ENCODE measurements at places on chromosomes 7 and 10. TPM values are rescaled to one million over a fixed set of nuclear protein-coding genes. Genes with fewer than 3 reads are reported as not detected.

The DRGX gene
- total RNA-seq: under 0.01 TPM

DNA sequence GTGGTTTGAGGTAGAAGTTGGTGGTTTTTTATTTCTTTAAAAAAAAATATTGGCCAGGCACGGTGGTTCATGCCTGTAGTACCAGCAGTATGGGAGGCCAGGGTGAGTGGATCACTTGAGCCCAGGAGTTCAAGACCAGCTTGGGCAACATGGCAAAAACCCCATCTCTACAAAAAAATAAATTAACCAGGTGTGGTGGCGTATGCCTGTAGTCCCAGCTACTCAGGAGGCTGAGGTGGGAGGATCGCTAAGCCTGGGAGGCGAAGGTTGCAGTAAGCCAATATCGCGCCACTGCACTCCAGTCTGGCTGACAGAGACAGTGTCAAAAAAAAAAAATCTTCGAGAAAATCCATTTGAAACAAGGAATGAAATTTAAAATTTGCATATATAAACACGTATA is 1.1 kb downstream of the IL2RA start:
- no peak for DNase-seq

DNA sequence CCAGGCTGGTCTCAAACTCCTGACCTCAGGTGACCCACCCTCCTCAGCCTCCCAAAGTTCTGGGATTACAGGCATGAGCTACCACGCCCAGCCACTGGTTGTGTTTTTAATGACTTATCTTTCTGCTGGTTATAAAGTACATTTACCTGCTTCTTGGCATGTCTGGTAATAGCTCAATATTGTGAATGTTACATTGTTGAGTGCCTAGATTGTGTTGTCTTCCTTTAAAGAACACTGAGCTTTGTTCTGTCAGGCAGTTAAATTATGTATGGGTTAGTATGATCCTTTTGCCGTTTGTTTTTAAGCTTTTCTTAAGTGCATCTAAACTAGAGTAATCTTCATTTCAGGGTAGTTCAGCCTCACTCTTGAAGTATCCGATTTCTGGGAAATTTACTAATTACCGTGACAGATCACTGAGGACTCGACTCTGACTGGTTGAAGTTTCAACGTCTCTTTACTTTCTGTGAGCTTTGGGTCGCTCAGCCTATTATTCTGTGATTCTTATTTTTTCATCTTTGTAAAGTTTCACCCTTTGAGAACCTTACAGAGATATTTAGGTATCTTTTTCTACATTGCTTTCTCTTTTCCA is 617.4 kb downstream of the SORCS1 start:
- DNase-seq: no peak

GRCh38 chr10:16583382-16583781 is 61.7 kb upstream of the C1QL3 start:
- DNase-seq: no peak

- DNase-seq: no peak
These were observed 36.1 kb downstream of the XPNPEP1 start for GRCh38 chr10:109887243-109887642.

DNA sequence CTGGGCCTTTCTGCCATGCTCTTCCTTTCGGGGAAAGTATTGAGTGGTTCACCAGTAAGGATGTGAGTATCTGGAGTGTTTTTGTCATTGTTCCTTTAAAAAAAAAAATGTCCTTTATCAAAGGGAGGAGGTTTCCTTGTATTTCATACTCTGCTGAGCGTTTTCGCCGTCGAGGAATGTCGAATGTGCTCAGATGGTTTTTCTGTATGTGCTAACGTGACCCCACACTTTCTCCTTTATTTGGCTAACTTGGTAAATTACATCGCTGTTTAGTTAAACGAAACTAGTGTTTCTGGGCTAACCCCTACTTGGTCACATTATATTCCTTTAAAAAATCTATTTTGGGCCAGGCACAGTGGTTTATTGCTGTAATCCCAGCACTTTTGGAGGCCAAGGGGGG is 45.9 kb downstream of the INPP5A start:
- DNase-seq: no peak

DNA sequence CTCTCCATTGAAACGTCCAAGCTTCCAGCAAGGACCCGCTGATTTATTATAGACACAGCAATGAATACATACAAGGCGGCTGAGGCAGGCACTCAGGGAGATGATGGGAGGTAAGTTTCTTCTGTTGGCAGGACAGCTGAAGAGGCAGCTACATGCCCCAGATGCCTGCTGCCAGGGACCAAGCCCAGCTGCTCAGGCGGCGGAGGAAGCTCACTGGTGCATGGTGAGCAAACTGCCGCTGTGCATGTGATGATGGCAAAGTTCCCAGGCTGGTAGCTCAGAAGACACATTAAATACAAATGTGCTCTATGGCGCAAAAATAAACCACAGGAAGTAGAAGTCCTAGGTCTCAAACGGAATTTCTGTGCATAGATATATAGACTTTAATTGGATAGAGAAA is 2.3 kb downstream of the DNTT start:
- peak; percentile 26 for DNase-seq

The GPR15LG gene
- not detected for total RNA-seq

The ARHGAP22 gene
- 45.6 TPM for total RNA-seq

The ANKRD2 gene
- 0.72 TPM for total RNA-seq

The RBP4 gene
- total RNA-seq: 2.1 TPM

DNA sequence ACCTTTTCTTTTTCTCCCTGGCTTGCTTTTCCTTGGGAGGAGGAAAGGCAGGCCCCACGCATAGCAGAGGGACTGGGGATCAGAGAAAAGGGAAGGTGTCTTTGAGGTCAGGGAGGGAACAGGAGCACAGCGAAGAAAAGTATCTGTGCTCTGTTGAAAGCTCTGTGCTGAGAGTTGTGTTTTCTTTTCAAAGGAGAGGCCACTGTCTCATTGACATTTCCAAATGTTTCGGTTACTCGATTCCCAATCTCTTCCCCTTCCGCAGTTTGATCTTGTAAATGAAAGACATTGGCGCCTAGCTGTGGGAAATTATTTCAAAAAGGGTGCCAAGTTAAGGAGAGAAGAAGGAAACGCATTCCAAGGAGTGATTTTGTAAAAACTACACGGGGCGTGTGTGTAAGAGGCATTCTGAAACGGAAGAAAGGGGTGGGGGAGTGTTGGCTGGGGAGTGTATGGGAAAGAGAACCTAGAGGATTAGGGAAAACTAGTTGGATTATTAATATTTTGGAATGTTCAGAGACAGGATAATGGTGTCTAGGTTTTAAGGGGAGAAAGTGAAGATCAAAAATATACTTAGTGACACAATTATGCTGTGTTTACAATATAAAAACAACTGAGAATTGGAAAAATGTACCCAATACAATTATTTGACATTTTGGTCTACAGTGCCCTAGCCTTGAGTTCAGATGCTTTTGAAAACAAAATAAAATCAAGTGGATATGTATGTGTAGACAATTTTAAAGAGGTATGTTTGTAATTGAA is 708 bp downstream of the KLHDC10 start:
- peak; percentile 42 for DNase-seq

The VWDE gene
- under 0.01 TPM for total RNA-seq

The PCDH15 gene
- not detected for total RNA-seq

The CDK13 gene
- 109 TPM for total RNA-seq

DNA sequence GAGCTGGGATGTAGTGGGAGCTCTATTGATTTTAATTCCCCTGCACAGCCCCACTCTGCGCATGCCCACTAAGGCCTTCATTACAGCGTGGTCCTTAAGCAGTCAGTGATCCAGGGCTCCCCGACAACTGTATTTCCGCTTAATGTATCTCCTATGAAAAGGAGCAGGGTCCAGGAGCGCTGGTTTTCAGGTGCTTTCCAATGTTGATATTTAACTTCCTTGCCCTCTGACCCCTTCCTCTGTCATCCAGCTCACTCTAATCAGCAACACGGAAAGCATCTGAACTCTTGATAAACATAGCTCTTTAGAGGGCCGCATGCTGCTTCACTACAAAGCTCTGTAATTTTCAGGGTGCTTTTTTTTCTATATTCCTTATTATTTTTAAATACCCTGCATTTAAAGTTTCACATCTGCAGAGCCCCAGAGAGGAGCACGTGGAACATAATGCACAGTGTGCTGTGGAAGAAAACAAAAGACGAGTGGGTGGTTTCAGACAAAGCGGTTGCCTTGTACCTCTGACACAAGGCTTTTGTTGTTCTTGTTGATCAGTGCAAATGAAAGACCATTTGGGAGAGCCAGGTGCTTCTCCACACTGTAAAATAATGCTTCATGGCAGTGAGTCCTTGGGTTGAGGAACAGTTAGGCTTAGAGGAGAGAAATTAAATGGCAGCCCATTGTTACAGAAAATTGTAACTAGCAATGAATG is 465.9 kb upstream of the CELF2 start:
- no peak for DNase-seq

DNA sequence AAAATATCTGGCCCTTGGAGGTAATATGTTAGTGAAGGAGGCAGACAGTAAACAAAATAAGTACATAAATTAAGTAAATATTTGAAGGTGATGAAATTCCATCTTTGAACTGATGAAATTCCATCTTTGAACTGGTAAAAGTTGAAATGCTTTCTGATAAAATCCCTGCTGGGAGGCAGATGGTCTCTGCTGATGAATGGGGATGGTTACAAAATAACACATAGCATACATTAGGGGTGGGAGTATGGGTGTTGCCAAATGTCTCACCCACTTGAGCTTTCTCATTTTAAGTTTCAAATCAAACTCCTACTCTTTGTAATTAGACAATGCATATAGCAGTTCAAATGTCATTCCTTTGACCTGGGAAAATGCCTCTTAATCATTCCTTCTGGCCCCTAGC is 77.5 kb upstream of the SORCS3 start:
- DNase-seq: no peak

- DNase-seq: no peak
These were observed 20.6 kb downstream of the CUBN start for GRCh38 chr10:17109046-17109445.

The GPRIN2 gene
- total RNA-seq: not detected

DNA sequence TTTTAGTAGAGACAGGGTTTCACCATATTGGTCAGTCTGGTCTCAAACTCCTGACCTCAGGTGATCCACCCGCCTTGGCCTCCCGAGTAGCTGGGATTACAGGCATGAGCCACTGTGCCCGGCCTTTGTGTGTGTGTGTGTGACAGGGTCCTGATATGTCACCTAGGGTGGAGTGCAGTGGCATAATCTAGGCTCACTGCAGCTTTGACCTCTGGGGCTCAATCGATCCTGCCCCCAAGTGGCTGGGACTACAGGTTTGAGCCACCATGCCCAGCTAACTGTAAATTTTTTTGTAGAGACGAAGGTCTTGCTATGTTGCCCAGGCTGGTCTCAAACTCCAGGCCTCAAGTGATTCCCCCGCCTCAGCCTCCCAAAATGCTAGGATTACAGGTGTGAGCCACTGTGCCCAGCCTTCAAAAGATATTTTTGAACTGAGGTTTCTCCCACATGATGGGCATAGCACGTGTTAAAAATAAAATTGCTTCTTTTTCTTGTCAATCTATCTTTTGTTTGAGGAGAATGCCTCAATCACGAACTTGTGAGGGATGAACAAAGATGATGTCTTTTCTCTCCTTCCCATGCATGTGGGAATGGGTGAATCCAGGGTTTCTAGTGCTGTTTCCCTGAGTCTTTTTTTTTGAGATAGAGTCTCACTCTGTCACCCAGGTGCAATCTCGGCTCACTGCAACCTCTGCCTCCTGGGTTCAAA is 30.8 kb upstream of the PSAP start:
- no peak for DNase-seq

The CCL24 gene
- not detected for total RNA-seq

- DNase-seq: peak; percentile 96
These were observed 11.6 kb downstream of the IMPDH1 start for GRCh38 chr7:128398016-128398840.

The DNAH11 gene
- total RNA-seq: under 0.01 TPM

DNA sequence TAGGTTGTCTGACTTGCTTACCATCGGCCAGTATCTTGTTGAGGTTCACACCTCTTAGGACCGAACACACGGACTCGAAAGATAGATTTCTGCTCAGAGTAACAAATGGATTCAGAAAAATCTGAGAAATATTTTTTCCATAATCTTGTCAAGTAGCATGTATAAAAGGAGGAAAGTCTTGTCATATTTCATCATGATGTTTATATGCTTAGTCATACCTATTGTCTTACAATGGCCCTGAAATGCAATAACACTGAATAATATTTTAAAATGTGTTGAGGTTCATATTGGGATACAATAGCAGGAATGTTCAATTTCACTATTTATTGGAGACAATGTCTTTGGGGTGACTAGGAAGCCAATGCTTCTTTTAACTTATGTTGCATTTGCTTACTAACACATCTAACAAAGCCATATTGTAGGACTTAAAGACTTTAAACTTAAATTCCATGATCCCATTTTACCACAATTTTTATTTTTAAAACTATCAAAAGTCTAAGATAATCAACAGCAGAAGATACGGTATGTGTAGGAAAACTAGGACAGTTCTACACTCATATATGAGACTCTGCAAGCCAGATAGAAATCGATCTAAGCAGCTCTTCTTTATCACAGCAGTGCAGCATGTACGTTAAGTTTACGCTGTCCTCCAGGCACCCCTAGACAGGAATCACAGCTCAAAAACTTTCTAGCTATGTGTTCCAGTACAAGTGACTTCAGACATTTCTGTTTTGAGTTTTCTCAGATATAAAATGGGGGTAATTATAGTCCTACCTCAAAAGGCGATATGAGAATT is 135.7 kb upstream of the CAV2 start:
- no peak for DNase-seq

The TSPAN33 gene
- under 0.01 TPM for total RNA-seq

- no peak for DNase-seq
These were observed 186.1 kb upstream of the KAT6B start for GRCh38 chr10:74640134-74640921.

GRCh38 chr10:119755446-119755845 is 29.6 kb downstream of the INPP5F start:
- DNase-seq: peak; percentile 42

DNA sequence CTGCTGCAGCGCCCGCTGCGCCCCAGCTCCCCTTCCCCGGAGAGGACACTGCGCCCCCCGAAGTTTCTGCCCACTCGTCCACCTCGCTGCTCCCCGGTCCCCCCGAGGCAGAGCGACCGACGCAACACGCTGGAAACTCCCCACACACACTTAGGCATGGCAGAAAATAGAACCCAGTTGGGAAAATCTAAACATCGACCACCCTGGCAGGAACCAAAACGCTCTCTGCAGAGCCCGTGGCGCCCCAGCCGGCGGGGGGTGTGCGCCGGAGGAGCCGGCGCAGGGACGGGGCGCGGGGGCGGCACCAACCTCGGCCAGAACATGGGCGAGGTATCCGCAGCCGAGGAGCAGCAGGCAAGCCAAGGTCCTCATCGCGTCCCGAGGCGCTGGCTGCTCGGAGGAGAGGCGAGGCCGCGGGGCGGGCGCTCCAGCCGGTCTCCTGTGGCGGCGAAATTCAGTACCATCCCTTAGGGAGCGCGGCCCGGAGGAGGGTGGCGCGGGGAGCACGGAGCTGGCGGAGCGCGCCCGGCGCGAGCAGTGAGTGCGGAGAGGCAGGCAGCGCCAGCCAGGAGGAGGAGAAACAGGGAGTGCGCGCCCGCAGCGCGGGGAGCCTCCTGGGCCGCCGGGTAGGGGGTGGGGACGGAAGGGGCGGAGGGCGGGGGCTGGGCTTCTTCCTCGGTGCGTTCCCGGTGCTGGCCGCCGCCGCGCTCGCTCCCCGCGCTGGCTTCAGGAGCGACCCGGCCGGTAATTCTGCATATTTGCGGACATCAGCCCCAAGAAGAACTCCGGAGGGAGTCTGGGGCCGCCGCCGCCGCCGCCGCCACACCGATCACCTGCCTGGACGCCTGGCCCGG is 789 bp downstream of the PDGFA start:
- DNase-seq: peak; percentile 98

- DNase-seq: peak; percentile 93
These were observed 36.3 kb upstream of the TOMM7 start for GRCh38 chr7:22858640-22859561.
